Stimulated activated CD8-positive, alpha-beta memory T cell treated with anti-CD3 and anti-CD28 coated beads, Interleukin-4, amount 100 ng/mL, for 48 hours (primary cell): ENCODE measurements at places on chromosomes 1 and 21.

DNA sequence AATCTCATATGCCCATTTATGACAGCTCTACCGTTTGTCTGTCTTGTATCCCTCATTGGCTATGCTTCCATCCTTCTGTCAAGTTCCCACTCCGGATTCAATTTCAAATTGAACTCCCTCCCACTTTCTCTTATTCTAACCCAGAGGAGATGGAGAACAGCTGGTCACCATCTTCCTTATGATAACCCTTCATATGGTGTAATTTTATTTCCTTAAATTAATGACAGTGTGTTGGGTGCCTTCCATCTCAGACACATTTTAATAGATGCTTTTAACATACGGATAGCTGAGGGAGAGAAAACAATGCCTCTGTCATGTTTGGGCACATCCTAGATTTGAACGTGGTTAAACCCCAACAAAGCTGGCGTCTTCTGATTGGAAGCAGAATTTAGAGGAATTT lies 103.0 kb upstream of the PLXNA2 start:
- DNase-seq, result no peak

DNA sequence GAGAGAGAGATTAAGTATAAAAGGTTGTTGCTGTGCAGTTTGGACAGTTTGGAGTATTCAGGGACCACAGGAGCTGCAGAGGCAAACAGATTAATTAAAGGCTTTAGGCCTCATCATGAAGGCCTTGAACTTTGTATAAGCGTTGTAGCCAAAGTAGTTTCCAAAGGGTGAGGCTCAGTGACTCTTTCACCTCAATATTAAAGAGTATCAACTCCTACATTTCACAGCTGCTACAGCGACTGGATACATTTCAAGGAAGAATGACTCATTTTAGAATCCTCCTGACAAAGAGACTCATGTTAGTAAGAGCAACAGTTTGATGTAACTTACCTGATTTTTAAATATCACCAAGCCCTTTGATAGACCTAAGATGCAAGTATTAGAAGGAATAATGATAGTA lies 355.5 kb downstream of the HLX start:
- DNase-seq, result no peak

- DNase-seq, result no peak
Observed at GRCh38 chr21:45573452-45574035, 31.3 kb upstream of the SLC19A1 start.

- no peak for DNase-seq
Observed at GRCh38 chr1:20719871-20720620, 2.2 kb upstream of the KIF17 start.

GRCh38 chr21:18468790-18469189 lies 65.2 kb upstream of the TMPRSS15 start:
- no peak for DNase-seq

- no peak for DNase-seq
Observed at GRCh38 chr1:175176246-175176645, 16.3 kb downstream of the KIAA0040 start.

DNA sequence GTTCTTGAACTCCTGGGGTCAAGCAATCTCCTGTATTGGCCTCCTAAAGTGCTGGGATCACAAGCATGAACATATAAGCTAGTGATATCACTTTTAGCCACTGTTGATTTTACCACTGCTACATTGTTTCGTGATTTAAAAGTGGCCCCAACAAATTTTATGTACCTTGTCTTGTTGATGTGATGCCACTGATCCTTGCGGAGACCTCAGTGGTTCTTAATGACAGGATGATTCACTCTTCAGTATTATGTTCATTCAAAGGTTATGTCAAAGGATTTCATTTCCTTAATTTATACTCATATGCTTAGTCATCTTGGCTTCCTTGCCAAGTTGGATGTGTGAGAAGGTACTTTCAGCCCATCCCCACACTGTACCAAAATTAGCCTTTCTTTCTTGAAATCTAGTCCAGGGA lies 12.1 kb downstream of the PRKACB start:
- no peak for DNase-seq
